ENCODE measurements at places on chromosomes 5 and 9. TPM values are rescaled to one million over a fixed set of nuclear protein-coding genes. Genes with fewer than 3 reads are reported as not detected.

Gene EEIG1
- 39.4 TPM for total RNA-seq

Gene GABRG2
- not detected for total RNA-seq

Gene MSX2
- total RNA-seq: 2.2 TPM

Gene MYMK
- total RNA-seq: not detected

Gene SH3PXD2B
- total RNA-seq: 48.9 TPM

Gene GMCL2
- total RNA-seq: not detected

Gene COL15A1
- total RNA-seq: 7.1 TPM

Gene OTP
- not detected for total RNA-seq

Gene ASS1
- total RNA-seq: 202 TPM

Gene PDE6A
- total RNA-seq: 0.12 TPM
